ENCODE measurements at places on chromosomes 13 and 19.

- H3K27ac ChIP-seq = no peak overlapping the region
- no peak for DNase-seq
- H3K36me3 ChIP-seq = peaks cover 59% of the 10 kb centered on the region
- no peak overlapping the region for H3K4me3 ChIP-seq
- peaks cover 51% of the 10 kb centered on the region for H3K4me1 ChIP-seq
Measured at GRCh38 chr19:42273407-42274064, 4.5 kb downstream of the CIC start.

- no peak overlapping the region for H3K27ac ChIP-seq
- no peak for DNase-seq
- peaks cover 51% of the 10 kb centered on the region for H3K36me3 ChIP-seq
- H3K4me3 ChIP-seq = no peak overlapping the region
- H3K27me3 ChIP-seq = no peaks in the 10 kb centered on the region
Measured at GRCh38 chr19:24054044-24054935, 32.7 kb upstream of the ZNF254 start.

GRCh38 chr13:98142380-98143156, at the start of gene FARP1:
FARP1 (plus strand) TSS chr13:98143094; CDS start chr13:98213243, 70,149 bp downstream.
- no peak within 1 kb of the TSS for H3K4me3 ChIP-seq
- no peaks in the 10 kb centered on the region for H3K36me3 ChIP-seq
- no peak within 1 kb of the TSS for H3K27ac ChIP-seq
- no peaks in the 10 kb centered on the region for H3K4me1 ChIP-seq
- H3K27me3 ChIP-seq = peaks cover 2% of the 10 kb centered on the region
- peak; percentile 66 for DNase-seq

DNA sequence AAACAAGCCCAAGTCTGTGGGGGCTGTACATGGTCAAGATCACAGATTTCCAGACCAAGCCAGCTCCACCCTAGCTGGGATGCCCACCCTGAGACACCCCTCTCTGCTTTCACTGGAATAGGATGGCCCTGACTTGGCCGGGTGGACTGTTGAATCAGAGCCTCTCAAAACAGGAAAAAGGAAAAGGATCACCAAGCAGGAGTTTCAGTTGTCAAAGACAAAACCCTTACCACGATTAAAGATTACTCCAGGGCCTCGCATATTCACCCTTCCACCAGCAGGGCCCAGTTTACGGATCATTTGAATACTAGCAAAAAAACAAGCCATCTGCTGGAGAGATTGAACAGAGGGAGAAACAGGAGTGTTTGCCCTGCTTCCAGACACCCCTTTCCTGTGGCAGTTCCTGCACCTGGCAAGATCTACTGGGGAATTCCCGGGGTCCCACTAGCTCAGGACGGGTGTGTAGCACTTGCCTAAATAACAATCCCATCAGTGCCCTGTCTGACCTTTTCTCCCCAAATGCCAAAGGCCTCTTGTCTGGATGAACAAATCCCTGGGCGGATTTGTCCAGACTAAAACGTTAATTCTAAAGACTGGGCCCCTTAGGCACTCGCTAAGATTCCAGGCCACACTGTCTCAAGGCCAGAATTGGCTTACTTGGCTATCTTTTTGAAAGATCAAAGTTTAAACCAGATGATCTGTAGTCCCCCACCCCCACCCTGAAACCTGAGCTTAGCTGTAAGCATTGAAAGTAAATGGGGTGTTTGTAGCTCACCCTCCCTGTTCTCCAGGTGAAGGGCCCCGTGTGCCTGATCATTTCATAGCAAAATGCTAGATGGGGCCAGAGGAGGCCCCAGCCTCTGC, 38.4 kb downstream of the ACTN4 start:
- peaks cover 76% of the 10 kb centered on the region for H3K4me1 ChIP-seq
- H3K27ac ChIP-seq = peak overlapping the region; percentile 98
- H3K4me3 ChIP-seq = no peak overlapping the region
- no peaks in the 10 kb centered on the region for H3K27me3 ChIP-seq

GRCh38 chr19:51766461-51766860, 5.5 kb downstream of the FPR2 start:
- no peaks in the 10 kb centered on the region for H3K27me3 ChIP-seq
- H3K4me3 ChIP-seq = no peak overlapping the region
- H3K27ac ChIP-seq = no peak overlapping the region
- no peaks in the 10 kb centered on the region for H3K4me1 ChIP-seq
